ENCODE measurements at places on chromosomes 5 and 9. TPM values are rescaled to one million over a fixed set of nuclear protein-coding genes. Genes with fewer than 3 reads are reported as not detected.

Gene MAP1B
- total RNA-seq = 75.1 TPM

Gene ARL14EPL
- total RNA-seq = 0.17 TPM

Gene SLC45A2
- total RNA-seq = not detected

Gene CHSY3
- 11.8 TPM for total RNA-seq

- no peak for DNase-seq
Measured at GRCh38 chr9:136903041-136903554, 16.8 kb downstream of the TRAF2 start.
